ENCODE measurements at places on chromosomes 6 and 20.

DNA sequence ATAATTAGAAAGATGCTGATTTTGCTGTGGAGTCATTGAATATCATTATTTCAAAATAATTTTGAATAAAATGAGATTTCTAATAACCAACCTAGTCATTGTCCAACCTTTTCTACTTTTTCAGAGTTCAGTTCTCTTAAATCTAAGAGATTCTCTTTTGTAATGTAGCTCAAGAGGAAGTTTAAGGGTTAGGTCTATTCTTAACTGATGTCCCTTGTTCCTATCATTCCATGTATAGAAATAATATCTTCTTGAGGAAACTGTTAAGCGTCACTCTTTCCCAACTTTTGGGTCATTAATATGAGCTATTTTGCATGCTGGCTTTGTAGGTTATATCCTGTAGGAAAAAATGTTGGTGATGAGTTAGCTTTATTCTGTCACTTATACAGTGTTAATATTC lies 27.0 kb downstream of the RNF144B start:
- DNase-seq, result no peak

DNA sequence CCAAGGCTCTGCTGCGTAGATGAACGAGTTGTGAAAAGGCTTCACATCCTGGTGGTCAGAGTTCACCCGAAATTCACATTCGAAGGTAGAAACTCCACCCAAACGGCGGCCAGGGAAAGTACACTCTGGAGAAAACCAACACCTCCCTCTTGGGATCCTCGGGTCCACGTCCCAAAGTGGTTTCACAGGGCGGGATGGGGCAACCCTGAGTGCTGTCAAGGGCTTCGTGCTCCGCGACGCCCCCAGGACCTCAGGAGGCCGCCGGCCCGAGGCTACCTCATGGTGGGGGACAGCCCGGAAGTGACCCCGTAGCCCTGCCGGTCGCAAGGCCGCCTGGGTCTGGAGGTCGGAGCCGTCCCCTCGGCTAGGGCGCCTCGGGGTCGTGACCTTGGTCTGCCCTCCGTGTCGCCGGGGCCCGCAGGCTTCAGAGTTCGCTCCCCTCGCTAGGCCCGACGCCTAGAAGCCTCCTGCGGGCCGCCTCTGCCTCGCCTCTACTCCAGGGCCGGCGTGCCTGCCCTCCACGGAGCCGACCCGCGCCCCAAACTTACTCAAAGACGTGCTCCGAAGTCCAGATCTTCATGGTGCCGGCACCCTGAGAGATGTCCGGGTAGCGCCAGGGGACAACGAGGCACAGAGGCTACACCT lies at the start of gene PRELID3B:
Gene PRELID3B, minus strand, starts transcription at position 636 of the 645 bp plus-strand sequence. Its CDS starts 56 bp downstream, at position 580.
- no peak for DNase-seq

DNA sequence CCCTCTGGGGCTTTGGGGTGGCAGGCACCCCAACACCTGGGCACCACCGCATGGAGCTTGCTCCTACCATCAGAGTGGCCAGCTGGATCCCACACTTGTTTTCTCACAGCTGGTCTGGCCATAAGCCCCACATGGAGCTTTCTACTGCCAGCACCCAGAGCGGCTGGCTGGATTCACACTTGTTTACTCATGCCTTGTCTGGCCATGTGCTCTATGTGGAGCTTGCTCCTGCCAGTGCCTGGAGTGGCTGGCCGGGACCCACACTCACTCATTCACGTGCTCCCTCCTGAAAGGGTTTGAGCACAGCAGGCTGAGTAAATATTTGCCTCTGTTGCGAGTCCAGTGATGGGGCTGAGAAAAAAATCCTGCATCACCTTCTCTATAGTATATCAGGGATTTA lies 487.0 kb downstream of the CD109 start:
- no peak for DNase-seq

DNA sequence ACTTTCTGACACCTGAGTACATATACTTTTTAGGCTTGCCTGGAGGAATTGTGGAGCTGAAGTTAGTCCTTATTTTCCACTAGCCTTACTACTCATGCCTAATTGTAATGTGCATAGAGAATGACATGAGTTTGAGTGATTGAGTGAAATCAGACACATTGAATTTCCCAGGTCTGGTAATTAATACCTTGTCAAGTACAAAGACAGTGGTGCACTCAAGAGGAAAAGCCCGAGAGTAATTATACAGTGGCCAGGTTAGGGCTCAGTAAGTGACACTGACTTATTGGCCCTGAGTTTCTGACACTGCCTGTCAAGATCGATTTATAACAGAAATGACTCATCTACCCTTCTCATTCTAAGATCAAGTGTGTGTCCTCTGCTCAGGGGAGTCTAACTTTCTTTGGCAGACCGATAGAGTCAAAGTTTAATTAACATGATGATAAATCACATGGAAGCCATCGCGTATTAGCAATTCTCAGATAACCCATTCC lies 288.3 kb downstream of the TPBG start:
- DNase-seq, result no peak

- no peak for DNase-seq
Measured at GRCh38 chr20:3749689-3750531, 17.4 kb downstream of the HSPA12B start.

- DNase-seq, result no peak
Measured at GRCh38 chr20:17838921-17839320, 129.7 kb downstream of the SNX5 start.

DNA sequence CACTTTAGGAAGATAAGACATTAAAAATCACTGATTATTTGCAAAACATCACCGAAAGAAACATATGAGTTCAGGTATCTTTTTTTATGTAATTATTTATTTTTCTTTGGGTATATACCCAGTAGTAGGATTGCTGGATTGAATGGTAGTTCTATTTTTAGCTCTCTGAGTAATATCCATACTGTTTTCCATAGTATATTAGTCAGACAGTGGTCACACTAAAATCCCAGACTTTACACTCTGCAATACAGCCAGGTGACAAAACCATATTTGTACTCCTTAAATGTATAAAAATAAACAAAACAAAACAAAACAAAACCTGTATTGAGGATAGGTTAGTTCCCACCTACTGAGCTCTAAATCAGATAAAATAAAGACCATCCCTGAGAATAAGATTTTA lies 1024.3 kb upstream of the EYS start:
- no peak for DNase-seq

- DNase-seq, result no peak
Measured at GRCh38 chr6:120173250-120173649, 823.7 kb upstream of the MAN1A1 start.

- no peak for DNase-seq
Measured at GRCh38 chr20:52010541-52010940, 181.0 kb downstream of the ZFP64 start.

DNA sequence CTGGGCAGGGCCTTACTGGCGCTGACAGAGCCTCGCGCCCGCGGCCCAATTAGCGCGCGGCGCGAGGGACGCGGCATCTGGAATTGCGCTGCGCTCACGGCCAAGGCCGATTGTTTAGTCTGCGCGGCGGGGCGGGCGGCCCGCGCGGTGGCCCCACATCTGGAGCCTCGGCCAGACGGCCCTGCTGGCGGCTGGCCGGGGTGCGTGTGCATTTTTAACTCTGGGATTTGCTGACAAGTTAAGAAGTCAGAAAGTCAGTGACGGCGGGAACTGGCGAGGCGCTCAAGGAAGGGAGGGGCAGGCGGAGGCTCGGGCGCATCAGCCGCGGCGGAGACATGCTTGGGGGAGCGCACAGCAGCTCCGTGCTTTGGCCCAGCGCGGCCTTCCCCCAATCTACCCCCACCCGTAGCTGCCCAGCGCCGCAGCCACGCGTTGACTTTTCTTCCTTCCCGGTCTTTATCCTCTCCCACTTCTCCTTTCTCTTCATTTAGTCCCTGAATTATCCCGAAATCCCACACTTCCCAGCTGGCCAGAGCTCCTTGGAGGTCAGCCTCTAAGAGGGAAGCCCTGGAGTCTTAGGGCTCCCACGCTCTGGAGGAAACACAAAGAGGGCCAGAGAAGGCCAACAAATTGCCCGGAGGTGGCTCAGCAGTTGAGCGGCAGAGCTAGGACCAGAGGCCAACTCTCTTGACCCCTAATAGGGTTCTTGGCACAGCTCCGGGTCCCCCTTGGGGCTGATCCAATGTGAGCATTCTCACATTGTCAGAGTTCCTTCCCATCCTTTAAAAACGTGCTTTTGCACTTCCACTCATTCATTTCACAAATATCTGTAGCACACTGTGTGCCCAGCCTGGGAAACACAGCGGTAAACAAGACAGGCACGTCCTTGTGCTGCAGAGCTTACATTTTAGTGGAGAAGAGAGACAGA lies 40.8 kb upstream of the FOXP4 start:
- DNase-seq, result no peak

DNA sequence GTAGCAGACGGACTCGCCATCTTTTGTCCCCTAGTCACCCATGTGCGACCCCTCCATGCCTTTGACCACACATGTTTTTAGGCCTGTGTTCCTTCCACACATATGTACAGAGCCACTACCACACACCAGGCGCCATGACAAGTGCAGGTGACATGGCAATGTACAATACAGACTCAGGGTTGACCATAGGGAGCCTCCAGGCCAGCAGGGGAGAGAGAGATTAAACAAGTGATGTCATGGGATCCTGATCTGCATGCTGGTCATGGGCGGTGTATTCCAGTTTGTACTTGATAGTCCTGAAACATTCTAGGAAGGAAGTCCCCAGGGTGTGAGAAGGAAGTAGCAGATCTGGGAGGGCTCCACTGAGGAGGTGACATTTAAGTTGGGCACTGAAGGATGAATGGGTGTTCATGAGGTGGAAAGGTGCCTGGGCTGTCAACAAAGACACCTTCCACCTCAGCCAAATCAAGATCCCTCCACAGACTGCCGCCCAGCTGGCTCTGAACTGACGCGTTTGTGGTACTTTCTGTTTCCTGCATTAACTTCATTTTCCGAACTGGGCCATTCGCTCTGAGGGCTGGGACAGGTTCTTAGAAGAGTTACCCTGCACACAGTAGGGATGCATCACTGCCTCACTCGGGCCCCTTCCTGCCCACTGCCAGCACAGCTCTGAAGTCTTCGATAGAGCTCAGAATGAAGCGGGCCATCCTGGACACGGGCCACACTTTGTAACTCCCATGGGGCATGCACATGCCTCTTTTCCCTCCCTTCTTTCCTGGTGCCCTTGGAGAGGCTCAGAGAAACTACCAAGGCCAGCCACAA lies 94.0 kb downstream of the NOL4L start:
- no peak for DNase-seq

DNA sequence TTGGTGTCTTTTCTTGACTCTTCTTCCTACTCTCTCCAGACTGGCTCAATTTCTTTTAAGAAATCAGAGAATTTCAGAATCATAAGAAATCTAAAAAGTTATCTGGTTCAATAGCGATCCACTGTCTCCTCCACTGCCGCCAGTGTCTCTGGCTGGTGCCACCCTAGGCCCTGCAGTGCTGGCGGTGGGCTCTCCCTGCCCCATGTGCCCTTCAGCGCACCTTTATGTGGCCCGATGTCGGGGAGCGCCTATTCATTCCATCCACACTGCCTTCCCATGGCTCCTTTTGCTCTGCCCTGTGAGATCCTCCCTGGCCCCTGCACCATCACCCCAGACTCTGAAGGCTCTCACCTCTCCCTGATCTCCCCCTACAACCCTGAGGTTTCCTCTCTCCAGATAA lies 62.8 kb downstream of the TBXT start:
- DNase-seq, result no peak

- DNase-seq, result no peak
Measured at GRCh38 chr6:48766349-48766748, 655.4 kb upstream of the PTCHD4 start.

GRCh38 chr20:58719971-58720371 lies 27.4 kb downstream of the NPEPL1 start:
- DNase-seq, result no peak

GRCh38 chr6:98828211-98828788 lies 6.1 kb upstream of the POU3F2 start:
- no peak for DNase-seq

GRCh38 chr6:55276745-55277530 lies 50.3 kb upstream of the GFRAL start:
- DNase-seq, result peak; percentile 10

- DNase-seq, result no peak
Measured at GRCh38 chr6:144718431-144718830, 433.3 kb downstream of the UTRN start.

DNA sequence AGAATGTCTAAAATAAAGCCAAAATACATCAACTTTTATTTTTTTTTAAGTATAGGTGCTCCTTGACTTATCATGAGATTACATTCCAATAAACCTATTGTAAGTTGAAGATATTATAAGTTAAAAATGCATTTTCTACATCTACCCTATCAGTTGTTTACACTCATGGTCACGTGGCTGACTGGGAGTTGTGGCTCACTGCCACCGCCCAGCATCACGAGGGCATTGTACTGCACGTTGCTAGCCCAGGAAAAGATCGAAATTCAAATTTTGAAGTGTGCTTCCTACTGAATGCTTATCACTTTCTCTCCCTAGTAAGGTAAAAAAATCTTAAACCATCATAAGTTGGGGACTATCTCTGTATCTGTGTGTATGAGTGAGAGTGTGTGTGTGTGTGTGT lies 126.6 kb upstream of the RIN2 start:
- no peak for DNase-seq

- DNase-seq, result no peak
Measured at GRCh38 chr6:13290335-13290734, 38.0 kb downstream of the TBC1D7 start.

GRCh38 chr6:143901885-143902750 lies 37.8 kb downstream of the ZC2HC1B start:
- no peak for DNase-seq
